ENCODE measurements at places on chromosomes 6 and 20.

GRCh38 chr20:46322641-46323040, 14.3 kb upstream of the CDH22 start:
- DNase-seq, result no peak

- DNase-seq, result no peak
These were observed 36.2 kb downstream of the DCDC2 start for GRCh38 chr6:24321538-24322162.

GRCh38 chr6:24283043-24283985, 74.5 kb downstream of the DCDC2 start:
- DNase-seq, result peak; percentile 11

- DNase-seq, result no peak
These were observed 76.5 kb upstream of the TMEM170B start for GRCh38 chr6:11460837-11461661.

DNA sequence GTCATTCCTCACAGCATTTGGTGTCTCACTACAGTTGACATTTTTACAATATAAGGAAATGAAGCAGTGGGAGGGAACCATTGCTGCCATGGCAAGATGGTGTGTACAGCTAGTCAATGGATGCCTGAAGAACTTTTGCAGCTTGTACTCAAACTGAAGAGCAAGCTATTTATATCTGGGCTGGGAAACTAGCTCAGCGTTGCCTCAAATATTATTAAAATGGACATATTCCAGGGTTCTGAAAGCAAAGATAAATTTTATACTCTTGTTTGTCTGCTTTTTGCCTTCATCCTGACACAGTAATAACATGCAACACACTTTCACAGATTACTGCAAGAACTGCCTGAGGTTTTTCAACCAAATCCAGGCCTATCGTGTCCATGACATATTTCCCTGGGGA, 156.4 kb upstream of the COL21A1 start:
- DNase-seq, result no peak

DNA sequence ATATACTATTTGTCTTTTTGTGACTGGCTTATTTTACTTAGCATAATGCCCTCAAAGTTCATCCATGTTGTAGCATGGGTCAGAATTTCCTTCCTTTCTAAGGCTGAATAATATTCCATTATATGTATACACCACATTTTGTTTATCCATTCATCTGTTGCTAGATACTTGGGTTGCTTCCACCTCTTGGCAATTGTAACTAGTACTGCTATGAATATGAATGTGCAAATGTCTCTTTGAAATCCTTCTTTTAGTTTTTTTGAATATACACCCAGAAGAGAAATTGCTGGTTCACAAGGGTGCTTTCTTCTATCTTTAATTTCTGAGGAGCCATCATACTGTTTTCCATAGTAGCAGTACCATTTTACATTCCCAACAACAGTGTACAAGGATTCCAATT, 21.3 kb upstream of the MAP7 start:
- DNase-seq, result no peak

DNA sequence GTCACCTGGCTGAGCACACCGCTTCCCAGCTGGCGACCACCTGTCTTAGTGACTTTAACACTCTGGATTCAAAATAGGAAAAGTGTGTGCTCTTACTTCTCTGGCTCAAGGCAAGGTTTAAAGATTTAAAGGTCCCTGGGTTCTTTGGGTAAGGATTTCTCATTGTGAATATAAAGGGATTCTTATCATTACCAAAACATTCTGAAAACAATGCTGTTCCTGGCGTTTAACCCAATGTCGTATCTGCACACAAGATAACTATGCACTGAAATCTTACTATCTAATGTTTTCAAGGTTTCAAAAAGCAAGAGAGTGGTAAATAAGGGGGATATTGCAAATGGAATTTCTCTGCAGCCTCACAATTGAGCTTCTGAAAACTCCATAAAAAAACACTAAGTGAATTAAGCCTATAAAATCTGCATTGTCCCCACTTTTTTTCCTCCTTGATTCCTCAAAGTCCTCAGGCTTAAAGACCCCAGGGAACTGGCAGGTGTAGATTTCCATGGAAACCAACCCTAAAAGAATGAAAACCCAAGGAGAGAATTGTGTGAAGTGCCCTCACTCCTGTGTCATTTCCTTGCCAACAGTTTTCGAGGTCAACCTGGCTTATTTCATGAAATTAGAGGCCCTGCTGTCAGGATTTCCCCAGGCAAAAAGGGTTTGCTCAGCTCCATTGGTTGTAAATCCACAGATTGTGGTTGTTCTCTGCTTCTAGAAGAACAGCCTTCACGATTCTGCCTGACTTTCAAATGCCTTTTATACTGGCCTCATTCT, 44.0 kb downstream of the BMP2 start:
- DNase-seq, result no peak

DNA sequence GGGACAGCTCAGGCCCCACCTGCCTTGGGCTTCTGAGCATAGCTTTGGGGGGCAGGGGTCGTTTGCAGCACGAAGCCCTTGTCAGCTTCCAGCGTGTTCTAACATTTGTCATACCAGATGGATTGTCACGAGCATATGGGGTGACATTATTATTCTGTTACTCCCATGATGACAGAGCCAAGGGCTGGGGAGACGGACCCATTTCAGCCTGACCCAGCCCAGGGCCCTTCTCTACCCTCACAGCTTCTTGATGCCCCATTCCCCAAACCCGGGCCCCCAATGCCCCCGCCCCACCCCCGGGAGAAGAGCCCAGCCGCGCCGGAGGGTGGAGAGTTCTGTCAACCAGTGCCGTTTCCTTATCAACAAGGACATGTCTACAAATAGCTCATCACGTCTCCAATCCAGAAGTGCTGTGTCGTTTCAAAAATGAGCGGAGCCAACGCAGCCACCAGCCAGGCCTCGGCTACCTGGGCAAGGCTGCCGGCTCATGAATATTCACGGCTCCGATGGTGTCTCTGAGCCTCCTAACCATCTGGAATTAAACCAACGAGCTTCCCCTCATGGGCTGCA, 9.6 kb upstream of the CHRNA4 start:
- no peak for DNase-seq

GRCh38 chr6:118940770-118941169, 5.8 kb upstream of the MCM9 start:
- DNase-seq, result no peak

- no peak for DNase-seq
These were observed 510.8 kb downstream of the PTPRT start for GRCh38 chr20:42678895-42679294.

DNA sequence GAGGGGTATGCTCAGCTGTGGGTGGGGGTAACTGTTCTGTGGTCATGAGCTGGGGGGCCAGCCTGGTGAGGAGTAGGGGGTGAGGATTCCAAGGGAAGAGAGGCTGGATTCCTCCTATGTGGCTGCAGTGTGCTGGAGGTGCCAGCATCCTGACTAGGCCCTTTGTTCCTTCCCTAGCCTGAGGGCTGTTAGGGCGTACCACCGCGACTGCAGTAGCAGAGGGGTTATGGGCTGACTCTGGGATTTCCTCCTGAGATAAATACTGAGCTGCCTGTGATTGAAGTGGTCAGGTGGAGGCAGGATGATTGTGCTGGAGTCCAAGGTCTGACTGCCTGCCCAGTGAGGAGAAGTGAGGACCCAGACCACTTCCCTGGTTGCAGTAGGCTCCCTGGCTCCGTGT, 205.3 kb downstream of the ADGRG6 start:
- no peak for DNase-seq

DNA sequence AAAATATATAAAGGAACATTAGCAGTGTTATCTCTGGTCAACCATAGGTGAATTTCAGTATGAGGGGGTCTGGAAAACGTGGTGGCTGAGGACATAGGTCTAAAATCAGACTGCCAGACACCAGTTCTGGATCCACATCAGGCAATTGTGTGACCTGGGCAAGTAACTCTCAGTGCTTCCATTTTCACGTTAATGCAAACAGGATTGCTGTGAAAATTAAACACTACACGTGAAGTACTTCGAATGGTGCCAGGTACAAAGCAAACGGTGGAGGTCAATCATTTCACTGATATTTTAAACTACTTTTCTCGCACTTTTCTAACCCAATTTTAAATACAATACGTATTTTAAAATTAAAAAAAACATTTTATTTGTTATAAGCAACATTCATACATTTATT, 315.7 kb downstream of the TRDN start:
- DNase-seq, result no peak

DNA sequence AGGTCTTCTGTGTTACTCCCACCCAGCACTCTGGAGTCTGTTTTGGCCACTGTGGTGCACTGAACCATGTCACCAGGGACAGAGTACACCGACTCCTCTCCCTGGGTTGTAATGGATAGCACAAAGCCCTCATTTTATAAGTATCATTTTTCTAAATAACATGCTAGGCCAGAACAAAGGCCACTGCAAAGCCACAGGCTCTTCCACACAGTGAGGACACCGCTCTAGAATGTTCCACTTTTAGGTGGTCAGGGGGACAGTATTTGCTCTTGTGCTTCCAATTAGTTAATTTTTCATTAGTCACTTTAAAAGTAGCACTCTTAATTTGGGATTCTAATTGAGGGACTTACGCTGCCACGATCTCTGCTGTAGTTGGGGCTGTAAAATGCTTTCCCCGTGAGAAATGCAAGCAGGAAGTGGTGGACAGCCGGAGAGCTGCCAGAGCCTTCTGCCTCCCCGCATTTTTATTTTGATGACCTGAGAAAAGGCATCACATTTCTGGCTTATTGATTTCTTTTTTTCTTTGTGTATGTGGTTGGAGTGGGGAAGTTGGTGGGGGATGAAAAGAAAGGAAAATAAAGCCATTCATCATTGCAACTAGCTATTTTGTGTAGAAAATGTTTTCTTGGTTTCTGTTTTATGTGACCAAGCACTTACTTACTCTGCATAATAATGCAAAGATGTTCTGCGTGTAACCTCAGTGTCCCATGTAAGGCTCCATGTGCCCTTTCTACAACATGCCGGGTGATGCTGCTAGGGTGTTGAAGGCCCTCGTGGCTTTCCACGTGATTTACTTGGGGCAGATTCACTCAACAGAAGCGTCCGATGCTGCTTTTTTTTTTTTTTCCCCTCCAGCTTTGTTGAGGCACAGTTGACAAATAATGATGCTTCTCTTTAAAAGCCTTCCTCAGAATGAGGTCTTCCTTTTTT, 195.9 kb downstream of the SASH1 start:
- no peak for DNase-seq

GRCh38 chr20:9572670-9573069, 58.3 kb downstream of the LAMP5 start:
- no peak for DNase-seq

DNA sequence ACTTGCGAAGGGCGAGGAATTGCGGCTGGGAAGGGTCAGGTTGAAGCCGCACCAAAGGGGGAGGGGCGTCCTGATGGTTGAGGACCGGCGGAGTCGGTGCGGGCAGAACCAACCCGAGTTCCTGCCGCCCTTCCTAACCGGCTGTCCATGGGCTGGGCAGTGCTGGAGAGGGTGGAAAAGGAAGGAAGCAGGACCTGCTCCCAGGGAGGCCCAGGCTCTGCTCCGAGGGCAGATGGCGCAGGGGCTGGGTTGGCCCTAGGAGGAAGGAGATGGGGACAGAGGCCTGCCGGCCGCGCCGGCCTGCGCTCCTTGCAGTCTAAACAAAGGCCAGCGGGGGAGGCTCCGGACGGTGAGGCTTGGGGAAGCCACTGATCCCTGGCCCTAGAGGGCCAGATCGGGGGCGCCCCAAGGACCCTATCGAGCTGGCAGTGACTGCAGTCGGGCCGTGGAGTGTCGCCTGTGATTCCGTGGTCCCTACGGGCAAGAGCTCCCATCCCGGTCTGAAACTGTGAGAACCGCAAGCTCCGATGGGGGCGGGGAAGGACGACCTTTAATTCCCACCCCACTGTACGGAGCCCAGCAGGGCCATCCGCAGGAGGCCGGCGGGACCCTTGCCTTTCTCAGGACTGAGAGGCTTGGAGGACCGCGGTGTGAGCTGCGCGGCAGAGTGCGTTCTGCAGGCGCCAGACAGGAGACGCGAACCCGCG, 39.4 kb downstream of the YTHDF1 start:
- no peak for DNase-seq

- DNase-seq, result no peak
These were observed 792 bp upstream of the FUT9 start for GRCh38 chr6:96014846-96015517.

GRCh38 chr6:43972913-43973300, 154.3 kb downstream of the MRPL14 start:
- DNase-seq, result peak; percentile 75

- DNase-seq, result no peak
These were observed 68.7 kb downstream of the TXNDC5 start for GRCh38 chr6:7841781-7842468.

GRCh38 chr6:169865346-169866139, 114.1 kb downstream of the ERMARD start:
- no peak for DNase-seq

DNA sequence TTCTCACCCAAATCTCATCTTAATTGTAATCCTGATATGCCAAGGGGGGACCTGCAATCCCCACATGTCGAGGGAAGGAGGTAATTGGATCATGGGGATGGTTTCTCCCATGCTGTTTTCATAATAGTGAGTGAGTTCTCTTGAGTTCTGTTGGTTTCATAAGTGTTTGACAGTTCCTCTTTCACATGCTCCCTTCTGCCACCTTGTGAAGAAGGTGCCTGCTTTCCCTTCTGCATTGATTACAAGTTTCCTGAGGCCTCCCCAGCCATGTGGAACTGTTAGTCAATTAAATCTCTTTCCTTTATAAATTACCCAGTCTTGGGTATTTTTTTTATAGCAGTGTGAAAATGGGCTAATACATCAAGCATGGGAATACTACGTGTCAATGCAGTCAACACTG, 925.0 kb upstream of the MAN1A1 start:
- DNase-seq, result no peak

DNA sequence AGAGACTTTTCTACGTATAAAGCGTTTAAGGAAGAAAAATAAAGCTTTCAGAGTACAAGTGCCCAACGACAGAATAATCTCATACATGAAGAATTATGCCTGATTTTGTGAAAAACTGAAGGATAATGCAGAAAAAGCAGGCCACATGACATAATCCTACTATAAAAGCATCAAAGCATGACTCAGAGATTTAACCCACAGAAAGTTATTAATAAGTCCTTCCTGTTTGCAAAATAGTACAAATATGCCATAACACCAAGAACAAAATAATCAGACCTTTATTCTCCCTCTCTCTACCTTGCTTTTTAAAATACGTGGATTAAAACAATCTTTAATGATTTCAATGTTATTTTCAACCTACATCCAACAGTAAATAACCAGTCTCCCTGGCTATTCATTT, 118.6 kb upstream of the BCLAF1 start:
- peak; percentile 24 for DNase-seq

- no peak for DNase-seq
These were observed 145.1 kb downstream of the KIF16B start for GRCh38 chr20:16428112-16428511.
